ENCODE measurements at places on chromosomes 5 and 9.

DNA sequence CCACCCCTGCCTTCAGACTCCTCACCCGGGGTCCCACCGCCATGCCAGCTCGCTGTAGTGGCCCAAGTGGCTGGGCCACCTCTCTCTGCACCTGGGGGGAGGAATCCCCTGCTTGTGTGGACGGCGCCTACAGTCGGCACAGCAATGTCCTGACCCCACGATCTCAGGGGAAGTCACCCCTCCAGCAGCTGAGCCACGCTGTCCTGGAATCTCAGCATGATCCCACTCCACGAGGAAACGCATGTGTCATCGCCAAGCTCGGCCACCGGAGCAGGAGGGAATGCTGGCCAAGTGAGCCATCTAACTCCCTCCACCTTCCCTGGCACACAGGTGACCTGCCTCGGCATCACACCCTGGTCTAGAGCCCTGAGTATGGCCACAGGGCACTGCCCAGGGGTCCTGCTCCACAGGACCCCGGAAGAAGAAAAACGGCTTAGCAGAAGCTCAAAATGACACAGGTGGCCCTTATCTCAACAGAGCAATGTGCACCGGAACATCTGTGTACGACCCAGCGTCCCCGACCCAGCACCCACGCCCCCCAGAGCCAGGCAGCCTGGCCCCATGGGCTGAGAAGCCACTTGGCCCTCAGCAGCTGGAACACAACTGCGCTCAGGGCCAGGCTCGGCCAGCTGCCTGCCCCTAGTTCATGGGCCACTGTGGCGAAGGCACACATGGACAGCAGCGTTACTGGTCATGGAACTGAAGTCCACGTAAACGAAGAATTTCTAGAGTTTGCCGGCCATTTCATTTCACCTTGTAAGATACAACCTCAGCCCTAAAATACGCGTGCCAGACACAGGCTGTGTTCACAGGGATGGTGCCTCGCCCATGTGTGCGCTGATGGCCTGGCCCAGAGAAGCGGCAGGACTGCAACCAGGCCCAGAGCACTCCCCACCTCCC lies 23.4 kb upstream of the CAMSAP1 start:
- DNase-seq = no peak

DNA sequence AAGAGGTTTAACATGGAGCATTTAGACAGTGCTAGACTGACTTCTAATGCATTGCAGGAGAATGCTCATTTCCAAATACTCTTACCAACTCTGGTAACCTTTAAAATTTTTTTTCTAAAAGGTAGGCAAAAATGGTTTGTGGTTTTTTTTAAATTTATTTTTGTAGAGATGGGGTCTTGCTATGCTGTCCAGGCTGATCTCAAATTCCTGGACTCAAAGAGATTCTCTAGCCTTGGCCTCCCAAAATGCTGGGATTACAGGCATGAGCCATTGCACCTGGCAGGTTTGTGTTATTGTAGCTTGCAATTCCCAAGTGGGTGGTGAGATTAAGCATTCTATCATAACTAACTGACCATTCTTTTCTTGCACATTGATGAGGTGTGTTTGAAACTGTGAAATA lies 43.0 kb upstream of the TBC1D2 start:
- no peak for DNase-seq

GRCh38 chr5:82054004-82054710 lies 82.3 kb downstream of the ATG10 start:
- DNase-seq = no peak

GRCh38 chr5:138240650-138241385 lies 27.7 kb upstream of the CDC23 start:
- no peak for DNase-seq
